ENCODE measurements at places on chromosomes 1 and 21.

GRCh38 chr1:109807822-109808680 is 44.3 kb upstream of the EPS8L3 start:
- no peak for DNase-seq

DNA sequence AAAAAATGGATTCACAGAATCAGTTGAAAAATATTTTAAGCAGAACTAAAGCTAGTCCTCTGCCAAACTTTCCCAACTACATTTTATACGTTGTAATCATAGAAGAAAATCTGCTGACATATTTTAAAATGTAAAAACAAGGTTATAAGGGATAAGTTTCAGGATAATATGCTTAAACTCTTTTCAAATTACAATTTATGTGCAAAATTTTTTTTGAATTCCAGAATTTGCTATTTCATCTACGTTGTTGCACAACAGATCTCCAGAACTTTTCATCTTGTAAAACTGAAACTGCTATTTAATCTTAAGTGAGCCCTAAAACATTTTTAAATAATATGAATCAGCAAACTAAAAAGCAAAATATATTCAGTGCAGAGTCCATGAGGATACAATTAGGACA is 5.9 kb downstream of the EDEM3 start:
- no peak for DNase-seq

- DNase-seq = no peak
Measured at GRCh38 chr1:223227486-223228196, 84.6 kb upstream of the TLR5 start.

GRCh38 chr1:8460132-8460544 is 142.2 kb downstream of the SLC45A1 start:
- no peak for DNase-seq

DNA sequence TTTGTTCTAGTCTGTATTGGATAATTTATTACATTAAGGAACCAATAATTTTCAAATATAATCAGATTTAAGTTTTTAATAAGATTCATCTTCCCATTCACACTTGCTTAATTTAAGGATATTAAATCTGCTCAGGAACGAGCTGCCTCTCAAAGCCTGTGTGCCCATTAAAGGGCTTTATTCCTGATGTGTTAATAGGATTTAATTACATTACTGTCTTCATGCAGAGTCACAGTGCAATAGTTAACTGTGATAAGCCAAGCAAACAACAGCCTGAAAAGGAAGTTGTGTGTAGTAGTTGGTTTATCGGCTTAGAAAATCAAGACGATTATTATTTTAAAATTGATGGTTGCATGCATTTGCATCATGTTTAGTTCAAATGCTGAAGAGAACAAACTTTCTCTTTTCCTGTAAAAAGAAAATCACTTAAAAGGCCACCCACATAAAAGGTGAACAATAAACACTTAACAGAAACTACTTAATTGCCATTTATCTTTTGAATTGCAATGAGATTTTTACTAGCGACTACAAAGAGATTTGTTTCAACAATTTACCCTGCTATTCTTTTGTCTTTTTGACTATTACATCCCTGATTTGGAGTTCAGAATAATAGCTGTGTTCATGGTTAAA is 174.6 kb downstream of the RWDD3 start:
- DNase-seq = no peak

DNA sequence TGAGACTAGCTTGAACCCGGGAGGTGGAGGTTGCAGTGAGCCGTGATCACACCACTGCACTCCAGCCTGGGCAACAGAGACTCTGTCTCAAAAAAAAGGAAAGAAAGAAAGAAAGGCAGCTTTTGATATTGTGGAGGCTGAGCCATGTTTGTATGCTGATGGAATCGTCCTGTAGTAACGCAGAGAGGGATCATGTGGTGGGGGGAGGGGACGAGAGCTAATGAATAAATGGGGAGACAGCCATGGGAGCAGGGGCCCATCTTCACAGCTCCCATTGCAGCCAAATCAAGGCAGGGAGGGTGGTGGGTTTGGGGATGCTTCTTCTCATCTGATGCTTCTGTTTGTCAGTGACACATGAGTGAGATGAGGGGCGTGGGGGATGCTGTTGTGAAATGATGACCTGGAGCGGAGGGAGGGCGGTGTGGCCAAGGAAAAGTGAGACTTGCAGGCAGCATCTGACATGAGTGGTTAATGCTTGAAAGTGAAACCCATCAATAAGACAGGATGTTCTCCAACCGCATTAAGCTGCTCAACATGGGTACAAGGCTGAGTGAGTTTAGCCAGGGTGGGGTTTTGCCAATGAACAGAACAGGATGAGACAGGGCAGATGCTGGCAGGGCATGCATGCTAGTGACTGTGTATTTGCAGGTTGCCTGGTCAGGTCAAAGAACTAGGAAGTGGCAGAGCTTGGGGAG is 16.7 kb downstream of the SPATA21 start:
- DNase-seq = no peak

DNA sequence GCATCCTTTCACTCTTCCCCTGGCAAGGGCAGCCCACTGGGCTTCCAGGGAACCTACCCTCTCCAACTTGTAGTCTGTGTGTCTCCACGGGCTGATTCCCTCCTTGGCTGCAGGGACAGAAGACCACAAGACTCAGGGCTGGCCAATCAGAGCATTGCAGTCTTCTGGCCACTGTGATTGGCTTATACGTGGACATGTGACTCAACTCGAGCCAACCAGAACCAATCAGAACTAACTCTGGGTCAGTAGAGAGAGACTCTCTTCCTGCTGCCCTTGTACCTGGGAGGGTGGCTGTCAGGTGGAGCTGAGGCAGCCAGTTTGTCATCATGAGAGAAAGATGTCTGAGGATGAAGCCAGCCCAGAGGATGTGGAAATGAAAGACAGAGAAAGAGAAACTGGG is 64.0 kb downstream of the DHRS3 start:
- DNase-seq = no peak

GRCh38 chr1:48105165-48105564 is 108.0 kb upstream of the TRABD2B start:
- no peak for DNase-seq

DNA sequence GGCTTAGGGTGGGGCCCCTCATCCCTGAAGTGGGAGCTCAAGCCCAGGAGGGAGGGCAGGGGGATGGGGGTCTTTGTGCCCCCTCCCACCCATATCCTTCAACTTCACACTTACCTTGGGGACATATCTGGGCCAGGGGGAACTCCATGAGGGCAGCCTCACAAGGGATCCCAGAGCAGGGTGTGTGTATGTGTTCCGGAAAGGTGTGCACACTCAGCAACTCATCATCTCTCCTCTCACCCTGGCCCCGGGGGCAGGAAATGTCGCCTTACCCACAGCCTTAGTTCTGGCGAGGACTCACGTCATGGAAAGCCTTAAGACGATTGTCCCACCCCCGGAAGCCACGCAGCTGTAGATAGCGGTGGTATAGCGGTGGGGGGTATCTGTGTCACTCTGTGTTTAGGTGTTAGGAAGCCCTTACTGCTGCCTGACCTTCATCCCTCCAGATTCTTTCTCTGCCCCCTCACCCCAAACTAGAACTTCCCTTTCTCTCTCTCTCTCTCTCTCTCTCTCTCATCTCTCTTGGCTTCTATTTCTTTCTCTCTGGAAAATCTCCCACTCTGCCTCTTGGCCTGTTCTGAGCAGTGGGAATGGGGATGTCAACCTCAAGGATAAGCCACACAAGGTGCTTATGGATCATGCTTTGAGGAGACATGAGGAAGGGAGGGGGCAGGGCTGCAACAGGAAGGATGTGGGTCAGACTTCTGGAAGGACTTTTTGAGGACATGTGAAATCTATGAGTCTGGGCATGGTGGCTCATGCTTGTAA is at the start of gene SH2D2A:
TSS of gene SH2D2A (minus strand) at position 288 of the 768 bp plus-strand sequence. CDS start at position 148, 140 bp downstream.
- DNase-seq = no peak

DNA sequence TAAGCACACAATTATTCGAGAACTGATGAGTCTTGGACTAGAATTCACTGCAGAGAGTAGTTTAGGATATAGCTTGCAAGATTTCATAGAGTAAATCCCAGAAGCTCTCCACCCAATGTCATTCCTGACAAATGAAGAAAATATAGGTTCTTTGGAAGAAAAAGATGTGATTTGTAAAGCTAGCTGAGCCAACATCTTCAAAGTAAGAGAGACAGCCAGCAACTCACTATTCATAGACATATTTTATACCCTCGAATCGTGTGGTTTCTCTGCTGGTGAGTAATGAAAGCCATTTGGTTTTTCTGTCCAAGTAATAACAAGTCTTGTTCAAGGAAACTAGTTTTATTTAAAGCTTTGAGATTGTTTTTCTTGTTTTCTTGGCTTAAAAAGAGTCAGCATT is 165.7 kb upstream of the SYT6 start:
- no peak for DNase-seq

DNA sequence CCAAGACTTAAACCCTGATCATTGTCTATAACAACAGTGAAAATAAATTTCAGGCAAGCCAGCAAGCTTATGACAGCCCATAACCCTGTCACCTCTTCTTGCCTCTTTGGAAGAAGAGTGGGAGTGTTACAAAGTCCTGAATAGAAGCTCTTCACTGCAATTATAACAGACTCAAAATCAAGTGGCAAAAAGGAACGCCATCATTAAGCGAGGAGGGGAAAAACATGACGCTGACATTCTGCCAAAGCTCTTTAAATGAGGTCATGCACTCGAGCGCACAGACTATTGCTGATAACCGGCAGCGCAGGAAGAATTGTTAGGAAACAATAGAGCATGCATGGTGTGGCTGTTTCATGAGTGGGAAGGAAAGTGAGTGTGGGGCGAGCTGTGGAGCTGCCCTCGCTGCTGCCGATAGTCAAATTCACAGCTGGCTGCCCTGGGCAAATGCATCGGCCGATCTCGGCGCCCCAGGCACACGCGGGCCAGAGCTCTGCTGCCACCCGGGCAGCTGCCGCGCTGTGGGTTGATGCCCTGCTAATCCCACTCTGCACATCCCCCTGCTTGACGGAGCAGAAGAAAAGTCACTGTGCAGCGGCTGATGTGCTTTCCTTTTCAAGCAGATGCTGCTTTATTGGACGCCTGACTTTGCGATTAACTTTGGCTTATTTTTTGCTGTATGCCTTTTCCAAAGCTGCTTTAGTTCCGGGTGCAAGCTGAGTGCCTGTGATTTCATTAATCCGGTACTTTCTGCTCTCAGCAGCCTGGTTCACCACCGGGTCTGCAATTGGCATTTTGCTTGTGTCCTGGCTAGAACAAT is 102.4 kb upstream of the ST6GALNAC5 start:
- no peak for DNase-seq

DNA sequence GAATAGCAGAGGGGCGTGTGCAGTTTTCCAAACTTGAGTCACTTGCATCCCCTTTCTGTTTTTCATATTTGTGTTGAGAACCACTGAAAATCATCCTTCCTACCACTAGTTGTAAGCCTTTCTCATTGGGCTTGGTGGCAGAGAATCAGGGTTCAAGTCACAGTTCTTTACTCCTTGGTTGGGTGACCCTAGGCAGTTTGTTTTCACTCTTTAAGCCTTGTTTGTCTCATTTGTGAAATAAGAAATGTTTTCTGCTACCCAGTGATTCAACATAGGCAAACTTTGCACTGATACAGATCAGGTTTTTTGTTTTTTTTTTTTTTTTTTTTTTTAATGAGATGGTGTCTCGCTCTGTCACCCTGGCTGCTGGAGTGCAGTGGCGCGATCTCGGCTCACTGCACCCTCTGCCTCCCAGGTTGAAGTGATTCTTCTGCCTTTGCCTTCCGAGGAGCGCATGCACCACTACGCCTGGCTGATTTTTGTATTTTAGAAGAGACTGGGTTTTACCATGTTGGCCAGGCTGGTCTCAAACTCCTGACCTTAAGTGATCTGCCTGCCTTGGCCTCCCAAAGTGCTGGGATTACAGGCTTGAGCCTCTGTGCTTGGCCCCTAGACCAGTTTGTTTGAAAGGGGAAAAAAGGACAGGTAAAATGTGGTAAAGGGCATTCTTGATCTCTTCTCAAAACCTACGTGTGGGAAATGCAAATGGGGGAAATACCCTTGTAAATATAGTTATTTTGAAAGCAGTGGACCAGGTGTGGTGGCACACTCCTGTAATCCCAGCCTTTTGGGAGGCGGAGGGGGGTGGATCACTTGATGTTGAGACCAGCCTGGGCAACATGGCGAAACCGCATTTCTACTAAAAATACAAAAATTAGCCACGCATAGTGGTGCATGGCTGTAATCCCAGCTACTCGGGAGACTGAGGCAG is 3.2 kb downstream of the CLIC4 start:
- no peak for DNase-seq

- peak; percentile 70 for DNase-seq
Measured at GRCh38 chr1:7975212-7975865, 13.8 kb downstream of the PARK7 start.

DNA sequence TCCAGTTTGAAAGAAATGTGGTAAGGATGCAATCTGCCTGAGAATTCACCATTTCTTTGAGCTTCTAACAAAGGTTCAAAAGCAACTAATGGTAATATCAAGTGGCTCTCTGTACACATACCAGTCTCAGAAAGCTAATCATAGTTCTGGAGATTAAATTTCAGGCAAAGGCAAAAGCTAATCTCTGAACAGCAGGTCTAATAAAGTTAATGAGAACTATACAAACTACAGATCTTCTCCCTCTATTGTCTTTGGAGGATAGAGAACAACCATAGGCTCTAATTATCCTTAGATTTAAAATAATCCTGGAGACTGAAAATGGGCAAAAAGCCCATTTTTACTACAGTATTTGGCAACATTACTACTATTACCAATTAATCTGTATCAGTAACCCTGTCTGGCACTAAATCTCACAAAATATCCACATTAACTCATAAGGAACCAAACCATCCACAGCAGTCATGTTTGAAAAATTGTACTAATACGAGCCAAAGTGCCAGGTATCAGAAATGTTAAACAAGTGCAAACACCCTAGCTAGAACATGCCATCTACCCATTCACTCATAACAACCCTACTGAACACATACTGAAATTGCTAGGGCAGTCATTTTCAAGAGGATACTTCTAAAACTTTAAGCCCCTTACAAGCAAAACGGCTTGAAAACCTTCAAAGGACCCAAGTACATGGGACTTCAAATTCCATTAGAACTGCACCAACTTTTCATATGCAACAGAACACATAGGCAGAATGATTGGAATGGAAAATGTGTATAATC is 4.8 kb downstream of the DIPK1A start:
- DNase-seq = no peak

- DNase-seq = peak; percentile 40
Measured at GRCh38 chr1:11337580-11338073, 64.6 kb downstream of the UBIAD1 start.

DNA sequence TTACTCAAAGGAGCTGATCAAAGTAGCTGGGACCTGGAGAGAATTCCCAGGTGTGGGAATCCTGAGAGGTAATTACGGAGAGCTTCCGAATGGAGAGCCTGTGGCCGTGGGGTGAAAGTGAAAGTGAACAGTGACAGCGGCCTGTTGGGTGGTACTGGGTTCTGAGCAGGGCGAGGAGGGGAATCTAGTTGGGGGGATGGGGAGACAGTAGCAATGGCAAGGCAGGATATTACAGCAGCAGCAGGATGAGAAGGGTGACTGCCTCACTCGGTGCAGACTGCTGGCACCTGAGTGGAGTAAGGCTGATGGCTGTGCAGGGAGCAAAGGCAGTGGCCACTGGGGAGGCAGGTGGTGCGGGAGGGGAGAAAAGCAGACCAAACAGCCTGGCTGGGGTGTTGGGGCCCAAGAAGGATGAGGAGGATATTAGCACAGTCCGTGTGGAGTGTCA is 70.3 kb upstream of the PRDX6 start:
- DNase-seq = no peak

- DNase-seq = no peak
Measured at GRCh38 chr1:224080115-224080774, 33.7 kb upstream of the FBXO28 start.

Measured in A549 (cell line).